ENCODE measurements at places on chromosomes 1 and 21.
A peak's percentile ranks its signal among the peaks of the same experiment; 100 is the strongest.

DNA sequence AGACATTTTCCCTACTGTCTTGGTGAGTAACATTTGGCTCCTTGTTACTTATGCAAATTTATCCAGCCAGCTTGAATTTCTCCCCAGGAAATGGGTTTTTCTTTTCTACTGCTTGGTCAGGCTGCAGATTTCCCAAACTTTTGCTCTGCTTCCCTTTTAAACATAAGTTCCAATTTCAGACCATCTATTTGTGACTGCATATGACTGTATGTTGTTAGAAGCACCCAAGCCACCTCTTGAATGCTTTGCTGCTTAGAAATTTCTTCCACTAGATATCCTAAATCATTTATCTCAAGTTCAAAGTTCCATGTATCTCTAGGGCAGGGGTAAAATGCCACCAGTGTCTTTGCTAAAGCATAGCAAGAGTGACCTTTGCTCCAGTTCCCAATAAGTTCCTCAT lies 32.3 kb upstream of the CITED4 start:
- H3K4me1 ChIP-seq = no peaks in the 10 kb centered on the region
- H3K4me3 ChIP-seq = no peak overlapping the region
- no peak for DNase-seq
- no peak overlapping the region for H3K27ac ChIP-seq
- peaks cover 7% of the 10 kb centered on the region for H3K27me3 ChIP-seq
- peaks cover 22% of the 10 kb centered on the region for H3K36me3 ChIP-seq

DNA sequence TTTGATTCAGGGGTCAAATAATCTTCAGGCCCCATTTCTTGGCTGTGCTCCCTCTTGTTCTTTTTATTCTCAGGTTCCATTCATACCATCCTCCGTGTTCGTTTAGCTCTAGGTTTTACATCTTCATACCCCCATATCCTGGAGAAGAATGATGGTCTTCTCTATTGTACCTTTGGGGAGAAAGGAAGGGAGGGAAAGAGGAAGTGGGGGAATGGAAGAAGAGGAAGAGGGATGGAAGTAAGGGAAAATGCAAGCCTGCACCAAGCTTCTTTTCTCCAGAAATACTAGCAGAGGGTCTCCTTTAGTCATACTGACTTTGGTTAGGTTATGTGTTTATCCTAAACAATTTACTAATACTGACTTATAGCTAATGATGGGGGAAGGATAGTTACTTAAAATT lies 52.4 kb downstream of the FNBP1L start:
- peaks cover 2% of the 10 kb centered on the region for H3K27me3 ChIP-seq
- no peaks in the 10 kb centered on the region for H3K36me3 ChIP-seq
- DNase-seq = no peak
- peaks cover 24% of the 10 kb centered on the region for H3K4me1 ChIP-seq
- no peak overlapping the region for H3K27ac ChIP-seq

DNA sequence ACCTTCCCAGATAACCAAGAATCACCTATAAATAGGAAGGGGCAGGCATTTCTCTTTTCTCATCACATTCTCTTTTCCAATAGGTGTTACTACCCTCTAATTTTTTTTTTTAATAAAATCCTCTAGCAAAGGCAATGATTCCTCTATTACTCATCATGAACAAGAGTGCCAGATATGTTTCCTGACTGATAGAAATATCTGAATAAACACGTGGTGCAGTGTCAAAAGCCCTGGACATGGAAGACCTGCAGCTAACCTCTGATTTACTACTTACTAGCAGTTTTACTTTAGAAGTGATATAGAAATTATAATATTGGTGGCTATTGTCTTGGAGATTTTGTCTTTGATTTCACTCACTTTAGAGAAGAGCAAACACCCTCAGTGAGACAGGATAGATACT lies 194.6 kb upstream of the SAMSN1 start:
- H3K36me3 ChIP-seq = no peaks in the 10 kb centered on the region
- H3K27me3 ChIP-seq = peaks cover 2% of the 10 kb centered on the region
- no peak overlapping the region for H3K27ac ChIP-seq
- no peaks in the 10 kb centered on the region for H3K4me1 ChIP-seq
- H3K4me3 ChIP-seq = no peak overlapping the region

- H3K27ac ChIP-seq = peak overlapping the region; percentile 60
- H3K4me3 ChIP-seq = peak overlapping the region; percentile 48
- H3K4me1 ChIP-seq = peaks cover 54% of the 10 kb centered on the region
Measured at GRCh38 chr1:10519016-10519417, 44.3 kb downstream of the PEX14 start.

DNA sequence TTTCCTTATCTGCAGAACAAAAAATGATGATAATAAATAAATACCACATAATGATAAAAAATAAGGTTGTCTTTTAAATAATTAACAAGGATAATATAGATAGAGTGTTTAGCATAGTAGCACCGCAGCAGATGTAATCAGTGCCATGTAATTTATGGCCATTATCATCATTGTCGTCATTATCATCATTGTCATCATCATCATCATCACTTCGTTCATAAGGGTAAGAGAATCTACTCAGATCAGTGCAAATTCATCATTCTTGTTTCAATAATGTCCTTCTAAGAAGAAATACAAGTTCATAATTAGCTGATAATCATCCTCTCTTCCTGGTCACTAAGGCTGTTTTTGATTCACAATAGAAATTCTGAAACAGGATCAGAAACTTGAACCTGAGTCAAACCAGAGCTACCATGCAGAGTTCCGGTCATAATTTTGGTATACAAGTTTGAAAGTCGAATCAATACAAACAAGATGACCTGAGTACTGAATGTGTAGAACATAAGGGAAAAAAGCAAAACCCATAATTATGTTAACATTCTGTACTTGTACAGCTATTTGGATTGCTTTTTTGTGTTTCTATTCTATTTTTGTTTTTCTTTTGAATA lies 172.0 kb downstream of the LRRC40 start:
- no peaks in the 10 kb centered on the region for H3K36me3 ChIP-seq
- H3K27me3 ChIP-seq = peaks cover 2% of the 10 kb centered on the region
- H3K27ac ChIP-seq = no peak overlapping the region
- no peaks in the 10 kb centered on the region for H3K4me1 ChIP-seq
- no peak for DNase-seq

DNA sequence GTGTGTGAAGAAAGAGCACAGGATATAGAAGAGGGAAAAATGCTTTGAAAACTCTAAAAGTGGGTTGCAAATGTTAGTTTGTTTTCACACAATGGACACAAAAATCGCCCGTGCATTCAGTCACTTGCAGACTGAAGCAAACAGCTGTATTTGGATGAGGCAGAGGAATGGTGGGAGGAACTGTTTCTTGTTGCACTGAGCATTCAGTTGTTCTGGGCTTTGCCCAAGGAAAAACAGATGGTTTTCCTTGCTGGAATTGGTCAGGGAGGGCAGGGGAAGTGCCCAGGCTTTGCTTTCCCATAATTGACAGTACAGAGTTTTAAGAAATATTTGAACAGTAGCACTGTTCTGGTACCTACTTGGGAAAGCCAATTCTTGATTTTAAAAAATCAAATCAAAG lies 19.5 kb upstream of the WARS2 start:
- H3K27me3 ChIP-seq = no peaks in the 10 kb centered on the region
- H3K27ac ChIP-seq = no peak overlapping the region
- no peak for DNase-seq
- H3K4me3 ChIP-seq = no peak overlapping the region
- no peaks in the 10 kb centered on the region for H3K36me3 ChIP-seq

DNA sequence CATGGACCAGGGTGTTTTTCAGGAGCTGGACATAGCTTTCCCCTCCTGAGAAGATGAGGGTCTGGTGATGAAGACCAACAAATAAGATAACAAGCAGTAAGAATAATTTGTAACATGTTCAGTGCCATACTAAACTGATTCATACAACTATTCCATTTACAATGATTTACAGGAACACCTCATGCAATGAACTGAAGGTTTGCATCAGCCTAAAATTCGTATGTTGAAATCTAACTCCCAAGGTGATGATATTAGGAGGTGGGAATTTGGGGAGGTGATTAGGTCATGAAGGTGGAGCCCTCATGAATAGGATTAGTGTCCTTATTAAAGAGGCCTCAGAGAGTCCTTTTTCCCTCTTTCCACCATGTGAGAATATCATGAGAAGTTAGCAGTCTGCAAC lies 15.9 kb upstream of the NIBAN1 start:
- no peak for DNase-seq
- H3K27ac ChIP-seq = no peak overlapping the region
- H3K36me3 ChIP-seq = peaks cover 5% of the 10 kb centered on the region
- H3K4me1 ChIP-seq = no peaks in the 10 kb centered on the region
- H3K4me3 ChIP-seq = no peak overlapping the region
- H3K27me3 ChIP-seq = no peaks in the 10 kb centered on the region

DNA sequence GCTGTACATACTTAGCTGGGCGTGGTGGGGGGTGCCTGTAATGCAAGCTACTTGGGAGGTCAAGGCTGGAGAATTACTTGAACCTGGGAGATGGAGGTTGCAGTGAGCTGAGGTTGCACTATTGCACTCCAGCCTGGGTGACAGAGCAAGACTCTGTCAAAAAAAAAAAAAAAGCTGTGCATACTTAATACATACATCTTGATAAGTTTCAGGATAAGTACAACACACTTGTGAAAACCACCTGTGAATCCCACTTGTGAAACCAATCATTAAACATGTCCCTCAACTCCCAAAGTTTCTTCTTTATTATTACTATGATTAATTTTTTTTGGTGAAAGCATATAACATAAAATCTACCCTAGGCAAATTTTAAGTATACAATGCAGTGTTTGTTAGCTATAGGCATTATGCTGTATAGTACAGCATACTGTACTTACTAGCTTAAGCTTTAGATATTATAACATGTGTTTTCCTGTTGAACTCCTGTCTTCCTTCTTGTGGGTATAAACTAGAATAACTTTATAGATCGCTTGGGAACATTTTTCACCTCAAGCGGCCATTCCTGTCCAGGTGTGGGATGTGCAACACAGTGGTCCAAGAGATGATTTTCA lies 41.4 kb downstream of the DISC1 start:
- H3K27me3 ChIP-seq = peaks cover 2% of the 10 kb centered on the region
- H3K4me3 ChIP-seq = no peak overlapping the region
- H3K4me1 ChIP-seq = peaks cover 9% of the 10 kb centered on the region
- peaks cover 28% of the 10 kb centered on the region for H3K36me3 ChIP-seq
- H3K27ac ChIP-seq = no peak overlapping the region

Data from glutamatergic neuron (in vitro differentiated cells).